NCI-H1092 treated with DMSO at 0.1 percent for 48 hours (cell line): ENCODE measurements at places on chromosomes 2 and 18.
A peak's percentile ranks its signal among the peaks of the same experiment; 100 is the strongest.

DNA sequence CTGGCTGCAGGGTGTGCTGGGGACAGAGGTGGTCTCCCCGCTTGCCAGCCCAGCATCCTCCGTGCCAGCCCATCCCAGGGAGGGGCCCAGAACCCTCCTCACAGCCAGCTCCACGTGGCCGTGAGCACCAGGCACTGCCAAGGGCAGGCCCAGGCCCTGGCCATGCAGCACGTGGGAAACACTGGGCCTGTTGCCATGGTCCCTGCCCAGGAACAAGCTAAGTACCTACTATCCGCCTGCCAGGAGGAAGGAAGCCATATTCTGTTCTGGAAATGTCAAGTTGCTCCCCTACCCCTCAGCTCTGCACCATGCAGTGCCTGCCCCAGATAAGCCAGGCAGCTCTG, 250.6 kb downstream of the CYP26B1 start:
- DNase-seq: no peak

- DNase-seq: no peak
Observed at GRCh38 chr2:210215120-210215519, 10.1 kb downstream of the ACADL start.

DNA sequence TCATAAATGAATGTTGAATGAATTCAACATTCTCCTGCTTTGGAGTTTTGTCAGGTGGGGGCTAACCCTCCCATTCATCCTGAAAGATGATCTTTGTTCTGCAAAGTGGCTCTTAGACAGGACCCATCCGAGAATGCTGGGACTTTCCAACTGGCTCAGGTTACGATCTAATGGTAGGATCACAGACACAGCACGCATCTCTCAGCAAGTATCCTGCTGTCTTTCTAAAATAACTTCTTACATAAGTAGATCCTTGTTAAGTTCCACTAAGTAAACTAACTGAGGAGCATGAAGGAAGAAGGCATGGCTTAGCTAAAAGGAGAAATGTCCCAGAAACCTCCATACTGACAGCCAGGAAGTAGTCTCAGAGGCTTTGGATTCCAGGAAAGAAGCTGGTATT, 23.7 kb downstream of the CYP27A1 start:
- DNase-seq: no peak

GRCh38 chr2:128421861-128422311, 103.2 kb upstream of the HS6ST1 start:
- DNase-seq: no peak

GRCh38 chr18:44915661-44916060, 235.0 kb downstream of the SETBP1 start:
- no peak for DNase-seq

DNA sequence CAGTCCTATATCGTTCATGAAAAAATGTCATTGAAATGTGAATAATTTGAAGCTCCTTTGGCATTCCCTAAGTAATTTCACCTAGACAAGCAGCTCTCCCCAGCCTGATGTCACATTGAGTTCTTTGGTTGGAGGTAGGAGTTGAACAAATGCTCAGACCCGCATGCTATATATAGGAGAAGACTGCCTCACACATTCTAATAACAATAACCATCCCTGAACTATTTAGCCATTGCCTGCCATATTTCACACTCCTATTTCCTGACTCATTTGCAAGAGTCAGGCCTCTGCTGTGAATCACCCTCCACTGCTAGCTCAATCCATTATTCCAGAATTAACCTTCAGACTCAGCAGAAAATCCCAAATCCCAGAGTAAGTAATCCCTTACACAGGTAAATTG, 256.6 kb upstream of the ACVR2A start:
- no peak for DNase-seq

DNA sequence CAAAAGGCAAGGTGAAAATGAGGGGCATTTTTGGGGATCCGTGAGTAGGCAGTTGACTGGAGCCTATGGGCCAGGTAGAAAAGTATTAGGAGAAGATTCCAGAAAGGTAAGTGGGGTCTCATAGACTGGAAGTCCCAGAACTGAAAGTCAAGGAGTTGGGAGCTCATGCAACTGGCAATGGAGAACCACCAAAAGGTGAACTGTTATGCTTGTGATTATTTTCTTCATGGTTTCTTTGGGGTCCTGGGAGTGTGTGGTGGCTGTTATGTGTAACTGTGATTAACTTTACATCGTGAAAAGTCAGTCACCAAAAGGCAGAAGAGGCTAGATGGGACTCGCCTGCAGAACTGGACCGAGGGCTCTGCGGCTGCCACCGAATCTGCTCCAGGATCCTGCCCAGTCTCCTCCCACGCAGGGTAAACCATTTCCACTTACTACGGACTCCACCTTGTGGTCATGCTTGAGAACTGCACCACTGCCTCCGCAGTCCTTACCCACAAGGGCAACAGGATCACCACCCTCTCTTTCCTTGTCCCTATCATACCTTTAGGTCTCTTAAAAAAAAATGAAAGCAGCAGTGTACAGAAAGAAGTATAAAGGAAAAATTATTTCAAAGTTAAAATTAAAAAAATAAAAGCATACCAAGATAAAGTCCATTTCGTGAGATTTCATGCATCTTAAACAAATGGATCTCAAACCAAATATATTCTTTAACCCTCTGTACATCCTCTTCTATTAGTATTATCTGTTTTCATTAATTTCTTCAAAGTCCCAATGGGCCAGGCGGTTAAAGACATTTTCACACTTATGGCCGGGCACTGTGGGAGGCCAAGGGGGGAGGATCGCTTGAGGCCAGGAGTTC, 15.6 kb upstream of the CEP68 start:
- peak; percentile 66 for DNase-seq

DNA sequence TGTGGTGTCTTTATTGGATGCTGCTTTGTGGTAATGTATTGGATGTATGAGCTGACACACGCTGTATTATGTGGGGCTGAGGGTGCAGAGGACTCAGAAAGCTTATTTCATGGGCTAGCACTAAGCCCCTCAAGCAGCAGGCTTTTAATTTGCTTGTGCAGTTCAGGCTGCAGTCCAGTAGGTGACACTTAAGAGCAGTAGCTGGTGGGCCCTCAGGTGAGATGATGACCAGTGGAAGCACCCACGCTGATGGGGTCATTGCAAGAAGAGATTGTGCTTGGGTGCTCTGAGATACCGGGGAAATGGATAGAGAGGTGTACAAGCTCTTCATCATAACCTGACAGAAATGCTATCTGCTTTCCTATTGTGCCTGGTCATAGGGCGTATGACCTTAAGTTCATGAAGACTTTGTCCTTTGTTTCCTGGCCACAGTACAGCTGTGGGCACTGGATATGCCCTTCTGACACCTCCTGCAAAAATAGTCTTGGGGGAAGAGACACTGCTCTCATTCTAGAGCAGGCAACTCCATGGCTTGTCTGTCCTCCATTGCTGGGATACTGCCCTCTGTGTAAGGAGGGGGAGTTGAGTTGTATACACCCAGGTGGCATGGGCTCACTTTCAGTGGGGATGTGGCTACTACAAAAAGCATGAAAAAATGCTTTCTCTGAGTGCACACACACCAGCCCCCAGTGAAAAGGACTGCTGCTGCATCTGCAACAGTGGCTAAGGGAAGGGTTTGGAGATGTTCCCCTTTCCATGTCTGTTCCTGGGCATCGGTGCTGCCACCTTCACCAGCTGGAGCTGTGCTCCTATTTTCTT, 205.7 kb upstream of the ZSWIM2 start:
- DNase-seq: no peak

- no peak for DNase-seq
Observed at GRCh38 chr2:85846411-85846810, 42.4 kb downstream of the ST3GAL5 start.

- no peak for DNase-seq
Observed at GRCh38 chr2:241905716-241906377, 36.3 kb downstream of the RTP5 start.

- DNase-seq: no peak
Observed at GRCh38 chr18:13289481-13290205, 71.1 kb downstream of the LDLRAD4 start.

DNA sequence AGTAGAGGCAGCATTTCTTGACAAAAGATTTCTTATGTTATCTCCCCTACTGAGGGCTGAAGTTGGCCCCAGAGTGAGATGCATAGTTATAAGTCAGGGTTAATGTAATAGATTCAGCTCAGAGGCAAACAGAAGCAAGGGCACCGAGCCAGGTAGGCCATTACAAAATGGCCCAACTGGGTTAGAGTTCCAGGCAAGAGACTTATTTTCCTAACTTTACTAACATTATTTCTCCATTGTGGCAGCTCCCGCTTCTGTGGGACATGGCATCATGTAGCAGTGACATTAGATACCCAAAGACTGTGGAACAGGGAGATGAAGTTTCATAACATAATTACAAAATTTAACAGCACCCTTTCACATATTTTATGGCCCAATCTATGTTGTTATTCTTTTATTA, 27.1 kb downstream of the TSPYL6 start:
- no peak for DNase-seq

GRCh38 chr2:239640676-239641578, 240.1 kb upstream of the HDAC4 start:
- DNase-seq: no peak

GRCh38 chr2:45009303-45009927, at the start of gene SIX2:
Gene SIX2, minus strand, starts transcription at chr2:45009452. Its CDS starts 342 bp downstream, at chr2:45009110.
- DNase-seq: peak; percentile 95

GRCh38 chr18:3219241-3219630, 532 bp downstream of the MYOM1 start:
- DNase-seq: no peak

DNA sequence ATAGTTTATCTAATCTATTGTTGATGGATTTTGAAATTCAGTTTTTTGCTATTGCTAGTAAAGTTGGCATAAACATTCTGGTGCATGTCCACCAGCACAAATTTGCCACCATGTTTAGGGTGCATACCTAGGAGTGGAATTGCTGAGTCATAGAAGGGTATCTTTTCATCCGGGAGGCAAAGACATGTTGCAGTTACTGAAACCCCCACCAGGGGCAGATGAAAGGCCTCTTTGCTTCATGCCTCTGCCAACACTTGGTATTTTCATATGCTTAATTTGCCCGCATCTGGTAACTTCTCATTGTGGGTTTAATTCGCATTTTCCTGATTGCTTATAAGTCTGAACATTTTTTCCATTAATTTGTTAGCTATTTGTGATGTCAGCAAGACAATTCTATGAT, 8.2 kb downstream of the DCC start:
- no peak for DNase-seq

GRCh38 chr18:54440292-54440691, 82.6 kb downstream of the C18orf54 start:
- no peak for DNase-seq

DNA sequence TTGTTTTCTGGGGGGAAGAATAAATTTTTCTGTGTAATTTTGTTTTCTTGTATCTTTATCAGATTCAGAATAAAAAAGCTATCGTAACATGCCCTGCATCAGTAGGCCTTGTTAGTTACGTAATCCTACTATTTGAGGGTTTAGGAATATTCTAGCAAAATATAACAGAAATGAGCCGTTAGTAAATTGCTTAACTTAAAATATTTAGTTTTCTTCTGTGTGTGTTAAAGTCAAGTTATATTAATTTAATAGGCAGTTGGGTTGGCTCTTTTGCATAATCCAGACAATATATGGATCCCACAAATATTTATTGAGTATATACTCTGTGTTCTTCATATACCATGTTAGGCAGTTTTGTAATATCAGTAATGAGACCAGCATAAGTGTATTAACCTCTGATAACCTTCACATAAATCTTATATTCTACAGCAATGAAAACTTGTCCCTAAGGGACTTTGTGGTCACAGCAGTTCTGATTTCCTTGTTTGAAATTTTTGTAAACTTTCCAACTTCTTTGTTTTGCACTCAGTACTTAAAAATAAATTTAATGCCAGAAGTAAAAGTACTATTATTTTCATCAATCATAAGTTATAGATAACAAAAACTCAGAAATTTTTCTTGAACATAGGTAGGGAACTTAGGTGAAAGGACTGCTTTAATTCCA, 151.9 kb downstream of the FMNL2 start:
- DNase-seq: no peak

- no peak for DNase-seq
Observed at GRCh38 chr2:14952400-14952963, 320.0 kb downstream of the LRATD1 start.

GRCh38 chr2:62071126-62071598, 124.8 kb upstream of the B3GNT2 start:
- no peak for DNase-seq

GRCh38 chr2:68745006-68745405, 10.4 kb downstream of the ARHGAP25 start:
- no peak for DNase-seq

GRCh38 chr2:223797811-223798721, 39.3 kb downstream of the AP1S3 start:
- peak; percentile 7 for DNase-seq

- peak; percentile 87 for DNase-seq
Observed at GRCh38 chr2:223613017-223613950, 11.1 kb upstream of the SCG2 start.

DNA sequence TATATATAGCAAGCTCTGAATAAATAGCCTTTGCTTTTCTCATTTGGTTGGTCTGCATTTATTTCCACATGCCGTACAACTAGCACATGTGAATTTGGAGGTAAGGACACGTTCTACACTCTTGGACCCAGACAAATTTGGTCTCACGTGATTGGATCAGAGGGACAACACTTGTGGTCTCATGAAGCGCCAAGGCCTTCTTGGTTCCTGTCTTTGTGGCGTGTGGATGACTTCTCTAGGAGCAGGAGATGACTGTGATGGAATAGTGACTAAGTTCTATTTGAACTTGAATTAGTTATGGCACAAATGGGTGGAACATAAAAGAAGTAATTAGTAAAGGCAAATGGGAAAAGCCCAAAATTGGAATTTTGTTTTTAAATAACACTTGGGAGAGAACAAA, 206.9 kb downstream of the BCL2 start:
- DNase-seq: no peak

- DNase-seq: no peak
Observed at GRCh38 chr2:240368781-240369331, 66.6 kb upstream of the GPC1 start.

GRCh38 chr18:32391126-32391525, 79.6 kb downstream of the GAREM1 start:
- no peak for DNase-seq

GRCh38 chr2:45259547-45260160, 250.4 kb upstream of the SIX2 start:
- DNase-seq: peak; percentile 33

GRCh38 chr2:95087379-95087778, 34.2 kb downstream of the MRPS5 start:
- no peak for DNase-seq

DNA sequence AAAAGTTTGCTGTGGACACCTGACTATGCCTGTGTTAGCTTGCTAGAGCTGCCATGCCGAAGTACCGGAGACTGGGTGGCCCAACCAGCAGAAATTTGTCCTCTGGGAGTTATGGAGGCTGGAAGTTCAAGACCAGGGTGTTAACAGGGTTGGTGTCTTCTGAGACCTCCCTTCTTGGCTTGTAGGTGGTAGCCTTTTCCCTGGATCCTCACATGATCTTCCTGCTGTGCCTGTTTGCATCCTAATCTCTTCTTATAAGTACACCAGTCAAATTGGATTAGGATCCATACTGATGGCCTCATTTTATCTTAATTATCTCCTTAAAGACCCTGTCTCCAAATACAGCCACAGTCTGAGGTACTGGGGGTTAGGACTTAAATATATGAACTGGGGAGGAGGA, 845 bp downstream of the TMEM177 start:
- no peak for DNase-seq
